ENCODE measurements at places on chromosomes 5 and 9.

GRCh38 chr5:121862801-121863200 is 11.1 kb downstream of the FTMT start:
- DNase-seq, result no peak

DNA sequence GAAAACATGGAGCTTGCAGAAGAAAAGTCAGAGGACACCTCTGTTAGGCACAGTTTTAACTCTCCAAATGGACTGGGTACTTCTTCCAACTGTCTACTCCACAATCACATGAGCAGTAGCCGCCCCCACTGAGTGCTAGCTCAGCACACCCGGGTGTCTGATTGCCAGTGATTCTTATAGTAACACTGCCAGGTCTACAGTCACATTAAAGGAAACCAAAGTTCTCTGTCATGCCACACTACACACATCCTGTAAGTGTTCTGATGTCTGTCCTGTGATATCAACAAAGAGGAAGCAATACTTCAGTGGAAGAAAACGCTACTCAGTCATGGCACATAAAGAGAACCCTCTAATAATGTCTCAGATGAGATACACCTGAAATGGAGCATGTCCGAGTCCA is at the start of gene HAVCR2:
Gene HAVCR2 (minus strand): TSS at position 69 of the 400 bp plus-strand sequence. CDS start 61 bp downstream, at position 8.
- DNase-seq, result peak; percentile 45

GRCh38 chr9:99052815-99053715 is 51.8 kb upstream of the TGFBR1 start:
- DNase-seq, result no peak

DNA sequence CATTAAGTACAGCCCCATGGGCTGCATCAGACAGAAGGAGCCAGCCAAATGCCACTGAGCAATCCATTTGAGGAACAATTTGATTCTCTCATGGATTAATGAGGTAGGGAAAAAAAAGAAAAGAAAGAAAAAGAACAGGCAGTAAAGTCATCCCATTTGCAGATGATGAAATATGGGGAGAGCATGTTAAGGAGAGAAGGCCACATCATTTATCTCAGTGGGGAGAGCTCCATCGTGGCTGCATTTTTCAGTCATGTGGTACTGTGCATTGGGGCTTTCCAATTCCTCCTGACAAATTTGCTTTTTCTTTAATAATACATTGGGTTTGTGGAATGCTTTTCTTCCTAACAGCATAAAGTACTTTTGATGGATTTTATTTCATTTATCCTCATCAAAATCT is 375.2 kb upstream of the TLE4 start:
- no peak for DNase-seq

DNA sequence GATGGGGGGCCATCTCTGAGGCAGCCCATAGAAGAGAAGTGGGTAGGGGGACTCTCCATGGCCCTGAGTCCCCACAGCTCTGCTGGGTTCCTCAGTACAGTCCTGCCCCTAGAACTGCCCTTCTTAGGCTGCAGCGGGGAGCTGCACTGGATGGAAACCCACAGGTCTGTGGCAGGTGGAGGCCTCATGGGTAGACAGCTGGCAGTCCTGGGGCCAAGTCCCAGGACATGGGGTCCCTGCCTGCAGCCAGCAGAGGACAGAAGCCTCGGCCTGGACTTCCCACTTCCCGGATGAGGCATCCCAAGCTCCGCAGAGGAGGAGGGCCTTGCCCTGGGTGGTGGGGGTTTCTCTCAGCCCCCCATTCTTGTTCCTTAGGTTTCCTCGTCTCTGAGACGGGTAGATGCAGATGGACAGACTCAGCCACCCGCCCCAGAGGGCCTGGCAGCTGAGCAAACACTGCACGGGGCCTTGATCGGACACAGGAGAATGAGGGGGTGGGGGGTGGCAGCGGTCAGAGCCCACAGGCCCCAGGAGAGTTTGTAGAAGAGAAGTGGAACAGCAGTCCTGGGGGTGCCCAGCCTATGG is 153.8 kb downstream of the C9orf50 start:
- no peak for DNase-seq

DNA sequence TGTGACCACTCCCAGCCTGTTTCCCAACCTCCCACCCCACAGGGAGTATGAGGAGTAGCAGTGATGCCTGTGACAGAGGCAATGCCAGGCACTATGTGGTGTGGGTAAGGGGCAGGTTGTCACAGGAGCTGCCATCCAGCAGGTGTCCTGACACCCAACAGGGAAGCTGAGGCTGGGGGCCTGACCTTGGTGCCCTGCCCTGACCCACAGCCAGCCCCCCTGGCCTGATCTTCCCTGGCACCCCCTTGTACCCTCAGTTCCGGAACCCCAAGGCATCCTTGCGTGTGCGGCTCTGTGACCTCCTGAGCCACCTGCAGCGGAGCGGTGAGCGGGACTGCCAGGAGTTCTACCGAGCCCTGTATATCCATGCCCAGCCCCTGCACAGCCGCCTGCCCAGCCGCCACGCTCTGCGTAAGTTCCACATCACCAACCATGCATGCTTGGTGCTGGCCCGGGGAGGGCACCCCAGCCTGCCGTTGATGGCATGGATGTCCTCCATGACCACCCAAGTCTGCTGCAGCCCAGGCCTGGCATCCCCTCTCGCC is 14.4 kb downstream of the CARD19 start:
- no peak for DNase-seq

Data from stimulated activated CD4-positive, alpha-beta T cell treated with anti-CD3 and anti-CD28 coated beads, Interleukin-4, amount 100 ng/mL, for 24 hours (primary cell).